Natural killer cell (primary cell): ENCODE measurements at places on chromosomes 11 and 22. TPM values are rescaled to one million over a fixed set of nuclear protein-coding genes. Genes with fewer than 3 reads are reported as not detected.

DNA sequence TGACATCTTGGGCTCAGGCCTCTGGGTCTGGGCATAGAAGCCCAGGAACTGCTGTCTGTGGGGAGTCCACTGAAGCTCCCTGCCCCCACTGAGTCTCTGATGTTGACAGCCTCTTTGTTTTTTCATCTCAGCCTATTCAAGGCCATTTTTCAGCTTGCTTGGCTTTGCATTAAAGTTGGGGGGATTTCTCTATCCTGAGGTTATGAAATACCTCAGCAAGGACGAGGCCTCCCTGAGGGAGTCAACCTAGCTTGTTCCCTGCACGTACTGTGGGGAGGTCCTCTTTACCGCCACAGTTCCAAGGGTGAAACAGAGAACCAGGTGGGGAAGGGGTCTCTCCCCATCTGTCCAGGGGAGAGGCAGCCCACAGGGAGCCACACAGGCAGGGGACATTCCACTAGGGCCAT, 8.4 kb downstream of the KCNQ1OT1 start:
- no peaks in the 10 kb centered on the region for H3K27me3 ChIP-seq
- H3K4me3 ChIP-seq = no peak overlapping the region
- peaks cover 7% of the 10 kb centered on the region for H3K4me1 ChIP-seq
- no peak for DNase-seq
- no peaks in the 10 kb centered on the region for H3K36me3 ChIP-seq

- no peak for DNase-seq
- H3K4me1 ChIP-seq = peaks cover 9% of the 10 kb centered on the region
- peaks cover 15% of the 10 kb centered on the region for H3K27me3 ChIP-seq
These were observed 88.6 kb downstream of the PLEKHA7 start for GRCh38 chr11:16925561-16926065.

DNA sequence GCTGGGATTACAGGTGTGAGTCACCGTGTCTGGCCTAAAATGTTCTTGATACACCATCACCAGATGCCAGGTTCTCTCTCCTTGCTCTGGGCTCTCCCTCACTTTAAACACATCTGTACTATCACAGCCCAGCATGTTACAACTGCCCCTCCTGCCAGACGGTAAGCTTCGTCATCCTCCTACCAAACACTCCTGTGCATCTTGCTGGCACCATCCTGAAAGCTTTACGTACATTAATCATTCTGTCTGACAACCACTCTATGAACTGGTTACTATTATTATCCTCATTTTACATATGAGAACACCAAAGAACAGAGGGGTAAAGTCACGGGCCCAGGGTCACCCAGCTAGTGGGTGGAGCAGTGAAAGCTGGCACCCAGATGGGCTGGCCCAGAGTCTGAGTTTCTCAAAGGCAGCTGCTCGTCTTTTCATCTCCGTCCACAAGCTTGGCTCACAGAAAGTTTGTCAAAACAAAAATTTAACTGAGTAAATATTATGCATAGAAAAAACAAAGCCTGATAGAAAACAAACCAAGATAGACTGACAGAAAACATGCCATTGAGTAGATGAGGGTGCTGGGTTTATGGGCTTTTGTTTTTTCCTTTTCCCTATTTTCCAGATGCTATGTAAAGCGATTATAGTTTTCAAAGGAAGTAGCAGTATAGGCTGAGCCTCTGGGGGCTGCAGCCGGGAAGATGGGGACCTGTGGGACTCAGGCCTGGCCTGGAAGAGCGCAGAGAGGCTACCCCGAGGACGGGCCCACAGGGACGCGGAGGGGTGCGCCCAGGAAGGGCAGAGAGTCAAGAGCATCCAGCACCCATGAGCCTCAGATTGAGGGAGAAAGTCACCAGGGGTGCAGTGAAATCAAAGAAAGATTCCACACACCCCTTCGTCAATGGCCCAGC, 9.5 kb downstream of the PLA2G6 start:
- DNase-seq = no peak
- H3K27ac ChIP-seq = peak overlapping the region; percentile 70
- H3K36me3 ChIP-seq = peaks cover 3% of the 10 kb centered on the region
- H3K27me3 ChIP-seq = no peaks in the 10 kb centered on the region
- H3K4me1 ChIP-seq = peaks cover 56% of the 10 kb centered on the region

DNA sequence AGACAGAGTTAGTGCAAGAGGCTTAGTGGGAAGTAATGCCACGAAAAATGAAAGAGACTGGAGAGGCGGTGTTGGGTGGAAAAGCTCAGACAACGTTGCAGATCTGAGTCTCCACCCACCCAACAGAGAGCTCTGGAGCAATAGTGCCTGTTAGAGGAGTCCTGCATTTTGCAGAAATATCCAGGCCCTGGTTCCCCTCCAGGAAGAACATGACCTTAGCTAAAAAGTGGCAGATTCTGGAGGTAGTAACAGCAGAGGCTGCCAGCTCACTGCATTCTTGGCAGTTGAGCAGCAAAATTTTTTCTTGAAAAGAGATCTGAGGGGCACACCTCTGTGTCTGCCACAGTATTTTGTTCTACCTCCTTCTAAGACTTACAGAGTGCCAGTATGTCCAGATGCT, 27.7 kb upstream of the BIRC3 start:
- H3K4me3 ChIP-seq = no peak overlapping the region
- H3K4me1 ChIP-seq = peaks cover 5% of the 10 kb centered on the region
- H3K27ac ChIP-seq = no peak overlapping the region
- H3K36me3 ChIP-seq = no peaks in the 10 kb centered on the region
- no peak for DNase-seq

GRCh38 chr22:41555325-41555982, 5.4 kb upstream of the CSDC2 start:
- no peaks in the 10 kb centered on the region for H3K36me3 ChIP-seq
- no peak overlapping the region for H3K4me3 ChIP-seq
- no peak overlapping the region for H3K27ac ChIP-seq

DNA sequence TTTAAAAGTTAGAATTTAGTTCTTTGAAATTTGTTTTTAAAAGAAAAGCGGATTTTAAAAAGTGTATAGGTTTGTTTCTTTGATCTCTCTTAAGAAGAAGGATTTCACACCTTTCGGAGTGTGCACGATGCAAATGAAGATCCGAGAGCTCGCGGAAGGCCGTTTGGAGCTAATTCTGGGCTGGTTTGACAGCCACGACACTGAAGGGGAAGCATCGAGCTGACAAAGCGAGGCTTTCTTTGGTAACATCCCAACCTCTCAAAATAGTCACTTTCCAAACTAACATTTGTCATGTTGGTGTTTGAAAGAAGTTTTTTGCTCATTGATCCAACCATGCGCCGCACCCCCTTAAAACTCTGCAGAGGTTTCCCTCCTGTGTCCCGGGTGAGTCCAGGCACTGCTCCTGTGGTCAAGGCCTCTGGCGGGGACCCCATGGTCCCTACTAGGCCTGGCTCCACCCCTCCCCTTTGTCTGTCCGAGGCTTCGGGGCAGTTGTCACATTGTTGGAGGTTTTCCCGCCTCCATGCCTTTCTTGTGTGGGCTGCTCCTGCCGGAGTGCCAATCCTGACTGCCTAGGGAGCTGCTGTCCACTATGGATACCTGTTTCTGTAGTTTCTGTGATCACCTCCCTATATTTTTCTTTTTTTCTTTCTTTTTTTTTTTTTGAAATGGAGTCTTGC, 39.7 kb downstream of the MPPED1 start:
- no peak overlapping the region for H3K27ac ChIP-seq
- H3K36me3 ChIP-seq = no peaks in the 10 kb centered on the region
- no peak for DNase-seq
- no peaks in the 10 kb centered on the region for H3K27me3 ChIP-seq

GRCh38 chr11:105100981-105101630, 38.5 kb downstream of the CARD18 start:
- no peak overlapping the region for H3K27ac ChIP-seq
- no peaks in the 10 kb centered on the region for H3K36me3 ChIP-seq
- H3K4me3 ChIP-seq = no peak overlapping the region
- peaks cover 4% of the 10 kb centered on the region for H3K4me1 ChIP-seq
- no peak for DNase-seq

- no peak overlapping the region for H3K4me3 ChIP-seq
- H3K27me3 ChIP-seq = peaks cover 28% of the 10 kb centered on the region
- H3K4me1 ChIP-seq = peaks cover 5% of the 10 kb centered on the region
These were observed 1339.5 kb downstream of the BRD1 start for GRCh38 chr22:48488149-48488551.

GRCh38 chr11:75289919-75290318, 49.3 kb downstream of the TPBGL start:
- peaks cover 23% of the 10 kb centered on the region for H3K36me3 ChIP-seq
- no peaks in the 10 kb centered on the region for H3K27me3 ChIP-seq
- no peak for DNase-seq
- peaks cover 14% of the 10 kb centered on the region for H3K4me1 ChIP-seq

GRCh38 chr11:44598831-44599230, 33.4 kb downstream of the CD82 start:
- peaks cover 38% of the 10 kb centered on the region for H3K4me1 ChIP-seq
- no peaks in the 10 kb centered on the region for H3K36me3 ChIP-seq
- no peaks in the 10 kb centered on the region for H3K27me3 ChIP-seq

GRCh38 chr11:68978931-68979594, 1.7 kb downstream of the MRGPRD start:
- H3K27ac ChIP-seq = no peak overlapping the region
- H3K4me1 ChIP-seq = no peaks in the 10 kb centered on the region
- no peaks in the 10 kb centered on the region for H3K36me3 ChIP-seq
- no peaks in the 10 kb centered on the region for H3K27me3 ChIP-seq
- H3K4me3 ChIP-seq = no peak overlapping the region

DNA sequence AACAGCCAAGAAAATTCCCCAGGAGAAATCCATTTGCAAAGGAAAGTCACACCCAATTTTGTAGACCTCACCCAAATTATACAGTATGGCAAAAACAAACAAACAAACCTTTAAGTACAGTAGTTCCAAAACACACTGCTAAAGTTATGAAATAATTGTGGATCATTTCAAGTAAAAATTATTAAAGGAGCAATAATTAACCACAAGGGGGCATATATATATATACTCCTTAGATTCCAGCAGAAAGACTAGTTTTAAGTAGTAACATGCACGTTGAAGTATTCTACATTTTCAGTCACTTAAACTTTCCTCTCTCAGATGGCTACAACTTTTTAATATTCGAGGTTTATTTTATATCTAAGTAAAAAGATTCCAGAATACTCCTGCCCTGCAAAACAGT, 26.8 kb downstream of the RNF141 start:
- no peak overlapping the region for H3K27ac ChIP-seq
- no peak for DNase-seq
- H3K4me3 ChIP-seq = no peak overlapping the region
- peaks cover 19% of the 10 kb centered on the region for H3K36me3 ChIP-seq
- H3K27me3 ChIP-seq = no peaks in the 10 kb centered on the region

- H3K36me3 ChIP-seq = no peaks in the 10 kb centered on the region
- no peaks in the 10 kb centered on the region for H3K4me1 ChIP-seq
- no peaks in the 10 kb centered on the region for H3K27me3 ChIP-seq
- H3K27ac ChIP-seq = no peak overlapping the region
- no peak overlapping the region for H3K4me3 ChIP-seq
These were observed 119.1 kb upstream of the MTNR1B start for GRCh38 chr11:92850296-92850826.

DNA sequence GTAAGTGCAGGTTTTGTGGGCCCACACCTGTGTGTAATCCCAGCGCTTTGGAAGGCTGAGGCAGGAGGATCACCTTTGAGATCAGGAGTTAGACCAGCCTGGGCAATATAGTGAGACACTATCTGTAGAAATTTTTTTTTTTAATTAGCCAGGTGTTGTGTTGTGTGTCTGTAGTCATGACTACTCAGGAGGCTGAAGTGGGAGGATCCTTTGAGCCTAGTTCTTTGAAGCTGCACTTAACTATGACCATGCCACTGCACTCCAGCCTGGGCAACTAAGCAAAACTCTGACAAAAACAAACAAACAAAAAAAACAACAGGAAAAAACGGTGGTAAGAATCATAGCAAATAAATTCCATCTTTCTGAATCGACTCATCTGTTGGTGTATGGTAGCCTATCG, 268.6 kb upstream of the PDGFD start:
- no peaks in the 10 kb centered on the region for H3K36me3 ChIP-seq
- no peaks in the 10 kb centered on the region for H3K27me3 ChIP-seq
- no peaks in the 10 kb centered on the region for H3K4me1 ChIP-seq
- DNase-seq = no peak
- H3K4me3 ChIP-seq = no peak overlapping the region

DNA sequence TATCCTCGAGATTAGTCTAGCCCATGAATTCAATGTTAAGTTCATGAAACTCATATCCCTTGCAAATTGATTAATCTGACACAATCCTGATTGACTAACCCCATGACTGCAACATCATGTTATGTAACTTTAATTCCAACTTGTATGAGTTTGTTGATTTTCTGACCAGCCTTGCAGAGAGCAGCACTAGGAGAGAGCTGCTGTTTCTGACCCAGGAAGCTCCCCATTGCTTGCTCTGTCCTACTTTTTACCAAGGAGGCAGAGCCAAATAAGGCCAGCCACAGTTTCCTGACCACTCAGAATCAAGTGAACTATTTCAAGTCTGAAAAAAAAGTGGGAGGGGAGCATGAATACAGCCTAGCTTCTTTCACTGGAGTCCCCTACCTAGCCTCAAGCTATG, 13.2 kb downstream of the MPZL3 start:
- H3K27ac ChIP-seq = peak overlapping the region; percentile 6
- H3K27me3 ChIP-seq = no peaks in the 10 kb centered on the region
- no peak for DNase-seq
- peaks cover 33% of the 10 kb centered on the region for H3K4me1 ChIP-seq
- peaks cover 18% of the 10 kb centered on the region for H3K36me3 ChIP-seq
- H3K4me3 ChIP-seq = no peak overlapping the region

DNA sequence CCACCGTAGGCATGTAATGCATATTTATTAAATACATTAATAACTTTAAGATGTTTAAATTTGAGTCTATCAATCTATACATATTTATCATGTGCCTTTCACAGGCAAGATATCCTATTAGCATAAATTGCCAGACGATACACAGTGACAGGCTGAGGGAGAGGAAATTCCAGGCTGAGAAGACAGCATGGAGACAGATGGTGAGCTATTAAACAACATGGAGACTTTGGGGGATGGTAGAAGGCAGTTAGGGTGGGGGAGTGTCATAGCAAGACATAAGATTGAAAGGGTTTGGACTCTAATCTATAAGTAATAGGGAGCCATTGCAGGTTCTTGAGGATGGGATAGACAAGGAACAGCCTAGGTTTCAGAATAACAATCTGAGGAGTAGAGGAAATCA, 138.5 kb downstream of the NXPE2 start:
- H3K4me3 ChIP-seq = no peak overlapping the region
- no peaks in the 10 kb centered on the region for H3K4me1 ChIP-seq
- no peaks in the 10 kb centered on the region for H3K27me3 ChIP-seq
- H3K27ac ChIP-seq = no peak overlapping the region

Gene TRABD
- total RNA-seq = 138 TPM

Gene MRGPRE
- total RNA-seq = not detected

Gene OR52I2
- not detected for total RNA-seq

Gene RIMBP3C
- total RNA-seq = 0.35 TPM

Gene IGF2
- total RNA-seq = not detected

Gene MMP10
- not detected for total RNA-seq

Gene CCDC87
- 0.40 TPM for total RNA-seq

Gene TPP1
- total RNA-seq = 135 TPM

Gene PIWIL4
- total RNA-seq = 2.2 TPM

Gene OR52H1
- 0.26 TPM for total RNA-seq

Gene MUC2
- total RNA-seq = not detected

Gene UBTFL1
- not detected for total RNA-seq

Gene PNPLA5
- not detected for total RNA-seq

Gene TIGD3
- 1.2 TPM for total RNA-seq

Gene SHANK3
- 0.07 TPM for total RNA-seq

Gene LSP1
- 487 TPM for total RNA-seq

Gene BRMS1
- total RNA-seq = 48.2 TPM

Gene PAX6
- not detected for total RNA-seq

Gene SCGB1A1
- total RNA-seq = not detected
